Substantia nigra (tissue), 51 donors: ENCODE measurements at places on chromosomes 2 and 18.
A peak's percentile ranks its signal among the peaks of the same experiment; 100 is the strongest.

- no peak for DNase-seq
These were observed 23.0 kb downstream of the RTP5 start for GRCh38 chr2:241892299-241893137.

DNA sequence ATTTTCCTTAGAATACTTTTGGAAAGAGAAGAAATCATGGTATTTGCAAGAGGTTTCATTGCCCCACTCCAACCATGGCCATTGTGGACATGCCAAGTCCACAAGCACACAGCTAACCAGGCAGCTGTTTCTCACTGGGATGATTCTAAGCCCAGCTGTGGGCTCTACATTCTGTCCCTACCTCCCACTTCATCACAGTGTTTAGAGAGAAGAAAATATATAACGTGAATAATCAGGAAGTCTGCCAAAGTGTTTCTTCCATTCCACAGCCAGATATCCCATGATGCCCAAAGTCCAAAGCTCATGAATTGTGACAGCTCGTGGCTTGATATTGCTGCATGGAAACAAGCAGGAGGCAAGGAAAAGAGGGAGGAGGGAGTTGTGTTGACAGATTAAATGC, 433.7 kb upstream of the GYPC start:
- DNase-seq = no peak

GRCh38 chr2:125318740-125319139, 1293.7 kb downstream of the CNTNAP5 start:
- no peak for DNase-seq

- no peak for DNase-seq
These were observed 35.5 kb upstream of the TMEM87B start for GRCh38 chr2:112019569-112019982.

DNA sequence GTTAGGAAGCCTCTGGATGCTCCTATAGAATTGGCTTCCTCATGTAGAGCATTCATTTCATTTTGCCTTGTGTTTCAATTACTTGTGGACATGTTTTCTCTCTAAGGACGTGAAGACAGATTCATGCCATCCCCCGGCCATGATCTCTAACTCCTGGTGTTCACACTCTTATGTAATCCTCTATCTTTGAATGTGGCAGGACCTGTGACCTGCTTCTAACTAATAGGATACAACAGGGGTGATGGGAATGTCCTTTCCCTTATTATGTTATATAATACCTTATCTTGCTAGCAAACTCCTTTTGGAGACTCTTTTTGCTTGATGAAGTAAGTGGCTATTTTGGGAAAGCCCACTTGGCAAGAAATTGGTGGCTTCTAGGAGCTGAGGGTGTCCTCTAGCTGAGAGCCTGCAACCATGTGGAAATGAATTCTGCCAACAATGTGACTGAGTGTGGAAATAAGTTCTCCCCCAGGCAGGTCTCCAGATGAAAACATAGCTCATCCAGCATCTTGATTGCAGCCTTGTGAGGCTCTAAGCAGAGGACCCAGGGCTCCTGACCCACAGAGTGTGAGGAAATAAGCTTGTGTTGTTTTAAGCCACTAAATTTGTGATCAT, 13.8 kb downstream of the DPYSL5 start:
- no peak for DNase-seq

GRCh38 chr2:157269922-157270321, 12.4 kb downstream of the GALNT5 start:
- no peak for DNase-seq

DNA sequence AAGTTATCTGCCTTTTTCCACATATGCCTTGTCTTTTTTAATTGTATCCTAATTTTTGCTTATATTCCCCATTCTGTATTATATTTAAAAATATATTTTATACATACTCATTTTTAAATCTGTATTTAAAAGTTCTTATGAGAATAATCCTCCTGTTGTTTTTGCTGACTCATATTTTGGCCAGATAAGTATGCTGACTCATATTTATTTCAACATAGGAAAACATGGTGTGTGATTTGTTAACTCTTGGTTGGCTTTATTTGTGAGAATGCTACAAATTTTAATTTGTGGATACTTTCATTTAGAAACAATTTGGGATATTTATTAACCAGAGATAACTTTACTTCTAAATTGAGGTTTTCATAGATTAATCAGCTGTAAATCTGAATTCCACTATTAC, 587.7 kb downstream of the CPS1 start:
- no peak for DNase-seq

DNA sequence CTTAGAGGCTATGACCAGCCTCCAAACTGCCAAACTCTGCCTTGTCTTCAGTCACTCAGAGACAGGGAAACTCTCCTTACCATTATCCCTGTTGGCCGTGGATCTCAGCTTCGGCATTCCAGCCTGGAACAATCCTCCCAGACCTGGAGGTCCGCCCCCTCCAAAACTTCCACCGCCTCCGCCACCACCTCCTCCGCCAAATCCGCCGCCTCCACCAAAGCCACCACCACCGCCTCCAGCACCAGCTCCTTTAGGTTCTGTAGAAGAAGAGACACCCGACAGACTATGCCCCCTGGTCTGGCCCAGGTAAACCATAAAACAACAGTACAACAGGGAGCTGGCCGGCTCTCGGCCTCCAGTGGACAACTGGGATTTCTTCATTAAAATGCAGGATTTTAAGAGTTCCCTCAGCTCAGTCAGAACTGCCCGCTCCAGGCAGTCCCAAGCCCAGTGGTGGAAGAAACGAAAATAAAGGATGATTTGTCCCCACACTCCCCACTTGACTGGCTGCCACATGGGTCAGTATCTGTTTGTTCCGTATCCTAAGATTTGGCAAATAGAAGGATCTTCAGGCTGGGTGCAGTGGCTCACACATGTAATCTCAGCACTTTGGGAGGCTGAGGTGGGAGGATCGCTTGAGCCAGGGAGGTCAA, 22.4 kb downstream of the WIPF1 start:
- DNase-seq = no peak

DNA sequence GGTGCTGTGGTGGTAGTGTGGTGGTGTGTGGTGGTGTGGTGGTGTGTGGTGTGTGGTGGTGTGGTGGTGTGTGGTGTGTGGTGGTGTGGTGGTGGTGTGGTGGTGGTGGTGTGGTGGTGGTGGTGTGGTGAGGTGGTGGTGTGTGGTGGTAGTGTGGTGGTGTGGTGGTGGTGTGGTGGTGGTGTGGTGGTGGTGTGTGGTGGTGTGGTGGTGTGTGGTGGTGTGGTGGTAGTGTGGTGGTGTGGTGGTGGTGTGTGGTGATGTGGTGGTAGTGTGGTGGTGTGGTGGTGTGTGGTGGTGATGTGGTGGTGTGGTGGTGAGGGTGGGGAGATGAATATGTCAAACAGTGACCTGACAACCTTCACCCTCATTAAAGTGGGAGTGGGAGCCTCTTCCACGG, 55.6 kb upstream of the DLGAP1 start:
- DNase-seq = peak; percentile 1

GRCh38 chr2:126801473-126801872, 97.2 kb upstream of the TEX51 start:
- no peak for DNase-seq

GRCh38 chr2:42999391-42999841, 207.0 kb upstream of the HAAO start:
- DNase-seq = no peak

GRCh38 chr2:218186355-218186766, 19.6 kb upstream of the CXCR1 start:
- peak; percentile 15 for DNase-seq

- DNase-seq = no peak
These were observed 629.1 kb downstream of the ZEB2 start for GRCh38 chr2:143890798-143891197.

DNA sequence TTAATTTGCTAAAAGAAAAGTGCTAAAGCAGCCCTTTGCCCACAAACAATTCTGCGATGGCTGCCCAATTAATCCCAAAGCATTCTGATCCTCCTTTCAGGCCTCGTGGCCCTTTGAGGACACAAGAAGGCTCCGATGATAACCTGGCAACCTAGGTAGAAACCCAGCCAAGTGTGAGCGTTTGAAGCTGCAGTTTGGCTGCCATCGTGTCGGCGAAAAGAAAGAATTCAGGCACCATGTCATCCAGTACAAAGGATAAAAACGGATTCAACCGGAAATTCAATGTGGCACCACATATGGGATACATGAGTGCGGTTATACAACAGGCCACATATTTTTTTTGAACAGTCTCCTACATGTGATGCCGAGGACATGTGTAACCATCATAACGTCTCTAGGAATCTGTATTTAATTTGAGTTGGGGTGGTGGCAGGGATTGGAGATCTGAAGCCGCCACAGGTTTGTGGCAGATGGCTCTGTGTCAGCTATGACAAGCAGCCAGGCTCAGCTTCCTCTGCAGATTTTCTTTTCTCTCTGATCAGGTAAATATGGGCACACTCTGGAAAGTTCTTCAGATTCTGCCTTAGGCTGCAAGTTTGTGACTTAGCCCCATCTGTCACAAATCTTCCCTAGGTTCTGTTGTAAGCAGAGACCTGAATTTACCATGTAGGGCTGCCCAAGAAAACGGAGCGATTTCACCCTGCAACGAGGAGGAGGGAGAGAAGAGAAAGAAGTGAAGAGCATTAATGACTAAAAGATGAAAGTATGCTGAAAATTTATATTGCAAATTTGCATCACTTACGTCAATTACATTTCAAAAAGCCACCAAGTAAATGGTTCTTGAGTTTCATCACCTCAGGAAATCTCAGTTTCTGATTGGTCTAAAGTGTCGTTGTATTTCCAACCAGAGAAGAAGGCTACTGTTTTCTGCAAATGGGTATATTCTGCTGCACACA, 573.2 kb downstream of the ZEB2 start:
- no peak for DNase-seq

- no peak for DNase-seq
These were observed 50.5 kb downstream of the XRCC5 start for GRCh38 chr2:216159646-216160045.

DNA sequence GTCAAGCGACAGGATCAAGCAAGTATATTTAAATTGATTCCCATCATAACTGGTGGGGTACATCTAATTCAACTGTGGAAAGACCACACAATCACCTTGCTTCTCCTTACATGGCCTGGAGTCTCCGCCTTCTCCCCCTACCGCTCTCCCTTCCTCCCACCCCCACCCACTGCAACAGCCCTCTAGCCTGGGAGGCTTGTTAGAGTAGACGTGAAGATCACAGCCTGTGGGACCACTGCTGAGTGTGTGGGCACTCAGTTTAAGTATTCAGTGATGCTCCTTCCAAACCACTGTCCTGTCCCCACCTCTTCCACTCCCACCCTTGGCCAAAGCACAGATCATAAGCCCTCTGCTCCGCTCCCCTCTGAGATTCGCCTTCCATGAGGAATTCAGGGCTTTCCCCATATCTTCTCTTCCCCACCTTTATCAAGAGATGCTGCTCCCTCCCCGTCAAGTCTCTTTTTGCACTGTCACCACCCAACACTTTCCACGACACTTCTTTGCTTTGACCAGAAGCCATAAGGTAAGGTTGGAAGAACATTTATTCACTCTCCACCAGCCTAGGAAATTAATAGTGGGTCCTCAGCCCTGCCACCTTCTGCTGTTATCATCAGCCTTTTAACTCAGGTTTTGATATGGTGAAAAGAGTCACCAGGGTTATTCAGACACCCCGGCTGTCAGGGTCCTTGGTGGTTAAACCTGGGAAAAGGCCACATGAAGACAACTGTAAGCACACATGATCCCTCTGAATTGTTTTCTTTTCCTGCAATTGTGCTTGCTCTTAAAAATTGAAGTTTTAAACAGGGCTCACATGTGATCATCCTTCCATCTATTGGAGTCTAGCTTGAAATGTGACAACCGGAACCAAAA, 1.7 kb downstream of the METTL4 start:
- no peak for DNase-seq

GRCh38 chr2:58798676-58799208, 557.6 kb upstream of the FANCL start:
- DNase-seq = no peak

GRCh38 chr2:117815946-117816345, 1.5 kb downstream of the DDX18 start:
- no peak for DNase-seq

DNA sequence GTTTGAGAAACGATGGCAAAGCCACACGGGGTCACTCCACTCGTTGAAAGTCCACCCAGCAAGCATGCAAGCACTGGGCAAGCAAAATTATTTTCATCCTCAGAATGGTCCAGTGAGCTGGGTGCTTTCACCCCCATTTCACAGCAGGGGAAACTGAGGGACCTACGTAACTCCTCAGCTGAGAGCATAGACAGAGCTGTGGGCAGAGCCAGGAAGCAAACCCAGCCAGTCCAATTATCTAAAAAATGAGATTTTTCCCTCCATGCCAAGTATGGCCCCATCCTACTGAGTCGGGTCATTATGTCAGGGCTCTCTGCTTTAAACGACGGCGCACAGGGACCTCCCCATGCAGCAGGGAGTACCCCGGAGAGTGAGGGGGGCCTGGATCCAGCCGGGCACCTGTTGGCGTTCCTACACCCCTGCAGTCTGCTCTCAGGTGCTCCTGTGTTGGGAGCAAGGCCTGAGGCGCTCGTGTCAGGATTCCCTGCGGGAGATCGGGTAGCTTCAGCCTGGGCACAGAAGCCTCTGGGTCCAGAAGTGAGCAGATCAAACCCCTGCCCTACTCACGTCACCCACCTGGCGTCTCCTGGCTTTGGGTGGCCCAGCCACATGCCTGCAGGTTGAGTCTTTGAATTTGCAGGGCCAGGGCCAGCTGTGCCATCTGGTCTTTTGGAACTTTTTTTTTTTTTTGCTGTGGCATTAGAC, 17.3 kb downstream of the TWIST2 start:
- no peak for DNase-seq

GRCh38 chr2:126482582-126483464, 173.1 kb upstream of the GYPC start:
- no peak for DNase-seq
